Natural killer cell treated with Interleukin-12 subunit alpha and Interleukin-12 subunit beta and Interleukin-15 and Interleukin-18, amount 100 ng/mL, for 72 hours (primary cell): ENCODE measurements at places on chromosomes 5 and 9.
A peak's percentile ranks its signal among the peaks of the same experiment; 100 is the strongest.

- no peak overlapping the region for H3K27ac ChIP-seq
- H3K27me3 ChIP-seq, result peaks cover 7% of the 10 kb centered on the region
- no peak overlapping the region for H3K4me3 ChIP-seq
These were observed 61.4 kb downstream of the PCDH1 start for GRCh38 chr5:141816598-141817399.

DNA sequence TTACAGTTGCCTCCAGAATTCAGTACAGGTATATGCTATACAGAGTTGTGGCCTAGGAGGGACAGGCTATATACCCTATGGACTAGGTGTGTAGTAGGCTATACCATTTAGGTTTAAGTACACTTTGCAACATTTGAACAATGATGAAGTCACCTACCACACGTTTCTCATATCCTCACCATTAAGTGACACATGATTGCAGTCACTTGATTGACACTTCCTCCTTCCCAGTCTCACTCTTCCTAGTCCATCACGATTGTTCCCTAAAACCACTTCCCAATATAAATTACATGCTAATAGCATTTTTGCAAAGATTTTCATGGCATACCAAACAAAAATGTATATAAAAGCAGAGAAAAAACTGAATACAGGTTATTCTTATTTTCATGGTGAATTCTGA is 312.2 kb downstream of the EPB41L4A start:
- no peak overlapping the region for H3K4me3 ChIP-seq
- no peak for DNase-seq
- no peak overlapping the region for H3K27ac ChIP-seq
- H3K36me3 ChIP-seq, result no peaks in the 10 kb centered on the region
- peaks cover 7% of the 10 kb centered on the region for H3K27me3 ChIP-seq

DNA sequence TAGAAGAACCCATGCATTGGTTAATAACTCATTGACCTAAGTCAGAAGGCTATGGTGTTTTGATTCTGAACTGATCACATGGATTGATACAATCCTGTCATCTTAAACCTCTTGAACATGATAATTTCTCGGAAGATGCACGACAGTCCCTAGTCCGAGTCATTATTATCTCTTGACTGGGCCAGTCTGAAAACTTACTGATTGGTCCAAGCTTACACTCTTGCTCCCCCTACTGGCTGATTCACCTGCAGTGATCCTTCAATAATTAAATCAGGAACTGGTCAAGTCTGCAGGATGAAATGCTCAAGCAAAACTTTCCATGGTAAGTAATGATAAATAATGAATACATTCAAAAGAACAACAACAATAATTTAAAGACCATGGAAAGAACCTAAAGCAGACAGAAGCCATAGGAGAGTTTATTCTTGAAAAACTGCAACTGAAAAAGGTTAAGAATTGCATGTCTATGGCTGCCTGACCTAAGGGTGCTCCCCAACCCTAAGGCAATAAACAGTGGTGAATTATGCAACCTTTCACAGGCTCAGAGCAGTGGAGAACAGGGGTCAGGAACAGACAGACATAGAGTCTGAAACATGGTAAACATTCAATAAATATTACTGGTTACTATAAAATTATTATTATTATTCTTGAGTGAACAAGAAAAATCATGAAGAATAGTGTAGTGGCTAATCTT is 79.3 kb downstream of the BRINP1 start:
- H3K4me3 ChIP-seq, result no peak overlapping the region
- peaks cover 5% of the 10 kb centered on the region for H3K27me3 ChIP-seq
- no peak overlapping the region for H3K27ac ChIP-seq
- no peak for DNase-seq
- H3K36me3 ChIP-seq, result no peaks in the 10 kb centered on the region
- no peaks in the 10 kb centered on the region for H3K4me1 ChIP-seq

- H3K4me1 ChIP-seq, result peaks cover 8% of the 10 kb centered on the region
- H3K4me3 ChIP-seq, result peak overlapping the region; percentile 77
- peak; percentile 82 for DNase-seq
- no peaks in the 10 kb centered on the region for H3K36me3 ChIP-seq
- H3K27ac ChIP-seq, result peak overlapping the region; percentile 83
These were observed 41.8 kb upstream of the KDM4C start for GRCh38 chr9:6715755-6716643.

GRCh38 chr5:149153193-149153750 is 12.0 kb downstream of the ABLIM3 start:
- H3K4me1 ChIP-seq, result no peaks in the 10 kb centered on the region
- H3K4me3 ChIP-seq, result no peak overlapping the region
- H3K27ac ChIP-seq, result no peak overlapping the region
- no peak for DNase-seq

DNA sequence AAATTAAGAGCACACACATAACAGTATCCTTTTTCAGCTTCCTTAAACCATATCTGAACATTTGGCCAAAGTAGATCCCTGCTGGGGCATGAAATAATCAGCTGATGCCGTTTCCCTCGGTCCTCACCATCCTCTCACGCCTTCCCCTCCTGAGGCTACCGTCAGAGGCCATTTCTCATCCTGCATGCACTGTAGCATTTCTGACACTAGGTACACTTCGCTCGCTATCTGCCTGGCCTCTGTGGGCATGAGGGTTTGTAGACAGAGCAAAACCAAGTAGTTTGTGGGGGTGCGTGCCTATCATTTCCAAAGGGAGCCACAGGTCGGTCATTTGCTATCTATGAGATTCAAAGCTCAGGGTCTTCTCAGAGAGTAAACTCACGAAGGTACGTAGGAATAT is 131.9 kb downstream of the BOD1 start:
- H3K4me1 ChIP-seq, result no peaks in the 10 kb centered on the region
- no peak overlapping the region for H3K27ac ChIP-seq
- no peak overlapping the region for H3K4me3 ChIP-seq

- DNase-seq, result no peak
- H3K36me3 ChIP-seq, result no peaks in the 10 kb centered on the region
- peak overlapping the region; percentile 39 for H3K4me3 ChIP-seq
- no peaks in the 10 kb centered on the region for H3K4me1 ChIP-seq
- no peak overlapping the region for H3K27ac ChIP-seq
- no peaks in the 10 kb centered on the region for H3K27me3 ChIP-seq
These were observed 2.2 kb upstream of the NSMF start for GRCh38 chr9:137461316-137461662.

GRCh38 chr9:121362813-121363621 is 7.0 kb downstream of the STOM start:
- no peak for DNase-seq
- peaks cover 5% of the 10 kb centered on the region for H3K36me3 ChIP-seq
- peaks cover 70% of the 10 kb centered on the region for H3K4me1 ChIP-seq
- H3K4me3 ChIP-seq, result peak overlapping the region; percentile 69
- H3K27ac ChIP-seq, result peak overlapping the region; percentile 93
- no peaks in the 10 kb centered on the region for H3K27me3 ChIP-seq

DNA sequence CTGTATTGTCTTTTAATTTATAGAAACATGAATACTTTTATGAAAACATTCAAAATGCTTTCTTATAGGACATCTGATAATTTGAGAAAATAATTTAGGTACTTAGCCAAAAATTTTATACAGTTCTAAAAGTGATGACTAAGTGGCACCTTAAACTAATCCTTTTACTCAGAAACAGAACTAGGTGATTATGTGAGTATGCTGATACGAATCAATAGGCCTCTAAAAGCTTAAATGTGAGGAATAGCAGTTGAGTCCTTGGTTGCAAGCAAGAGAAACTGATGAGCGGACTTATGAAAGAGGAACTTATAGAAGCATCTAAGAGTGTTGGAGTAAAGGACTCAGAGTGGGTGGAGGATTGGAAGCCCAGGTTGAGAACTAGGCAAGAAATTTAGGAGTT is 26.4 kb downstream of the ANXA1 start:
- H3K27me3 ChIP-seq, result no peaks in the 10 kb centered on the region
- no peaks in the 10 kb centered on the region for H3K36me3 ChIP-seq
- peaks cover under 1% of the 10 kb centered on the region for H3K4me1 ChIP-seq
- no peak overlapping the region for H3K4me3 ChIP-seq
